ENCODE measurements at places on chromosomes 6 and 20.

- no peak for DNase-seq
These were observed 32.1 kb upstream of the ID4 start for GRCh38 chr6:19805129-19805481.

DNA sequence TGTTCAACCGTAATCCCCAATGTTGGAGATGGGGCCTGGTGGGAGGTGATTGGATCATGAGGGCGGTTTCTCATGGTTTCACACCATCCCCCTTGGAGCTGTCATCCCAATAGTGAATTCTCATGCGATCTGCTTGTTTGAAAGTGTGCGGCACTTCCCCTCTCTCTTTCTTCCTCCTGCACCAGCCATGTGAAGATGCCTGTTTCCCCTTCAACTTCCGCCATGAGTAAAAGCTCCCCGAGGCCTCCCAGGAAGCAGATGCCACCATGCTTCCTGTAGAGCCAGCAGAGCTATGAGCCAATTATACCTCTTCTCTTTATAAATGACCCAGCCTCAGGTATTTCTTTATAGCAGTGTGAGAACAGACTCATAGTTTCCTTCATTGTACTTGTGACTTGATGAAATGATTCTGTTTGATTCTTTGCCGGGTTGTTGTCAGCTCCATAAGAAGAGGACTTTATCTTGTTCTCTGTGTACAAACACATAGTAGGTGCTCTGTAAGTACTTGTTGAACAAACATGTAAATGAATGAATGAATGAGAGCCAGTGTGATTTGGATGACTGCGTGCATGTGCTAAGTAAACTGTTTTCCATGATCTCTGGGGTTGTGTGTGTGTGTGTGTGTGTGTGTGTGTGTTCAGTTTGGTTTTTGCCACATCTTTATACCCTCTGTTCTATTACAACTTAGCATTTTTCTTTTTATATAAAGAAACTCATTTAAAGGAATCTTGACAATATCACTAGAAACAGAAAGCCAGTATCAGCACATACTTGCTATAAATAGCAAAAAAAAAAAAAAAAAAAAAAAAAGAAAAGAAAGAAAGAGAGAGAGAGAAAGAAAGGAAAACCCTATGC, 22.5 kb upstream of the PTGIS start:
- DNase-seq: no peak

GRCh38 chr6:31268836-31269235, 3.1 kb downstream of the HLA-C start:
- DNase-seq: no peak

GRCh38 chr6:124487623-124488431, 474.4 kb upstream of the RNF217 start:
- no peak for DNase-seq

GRCh38 chr6:24740861-24741260, 21.9 kb upstream of the C6orf62 start:
- no peak for DNase-seq

GRCh38 chr20:50435397-50436051, 74.7 kb upstream of the PTPN1 start:
- no peak for DNase-seq

DNA sequence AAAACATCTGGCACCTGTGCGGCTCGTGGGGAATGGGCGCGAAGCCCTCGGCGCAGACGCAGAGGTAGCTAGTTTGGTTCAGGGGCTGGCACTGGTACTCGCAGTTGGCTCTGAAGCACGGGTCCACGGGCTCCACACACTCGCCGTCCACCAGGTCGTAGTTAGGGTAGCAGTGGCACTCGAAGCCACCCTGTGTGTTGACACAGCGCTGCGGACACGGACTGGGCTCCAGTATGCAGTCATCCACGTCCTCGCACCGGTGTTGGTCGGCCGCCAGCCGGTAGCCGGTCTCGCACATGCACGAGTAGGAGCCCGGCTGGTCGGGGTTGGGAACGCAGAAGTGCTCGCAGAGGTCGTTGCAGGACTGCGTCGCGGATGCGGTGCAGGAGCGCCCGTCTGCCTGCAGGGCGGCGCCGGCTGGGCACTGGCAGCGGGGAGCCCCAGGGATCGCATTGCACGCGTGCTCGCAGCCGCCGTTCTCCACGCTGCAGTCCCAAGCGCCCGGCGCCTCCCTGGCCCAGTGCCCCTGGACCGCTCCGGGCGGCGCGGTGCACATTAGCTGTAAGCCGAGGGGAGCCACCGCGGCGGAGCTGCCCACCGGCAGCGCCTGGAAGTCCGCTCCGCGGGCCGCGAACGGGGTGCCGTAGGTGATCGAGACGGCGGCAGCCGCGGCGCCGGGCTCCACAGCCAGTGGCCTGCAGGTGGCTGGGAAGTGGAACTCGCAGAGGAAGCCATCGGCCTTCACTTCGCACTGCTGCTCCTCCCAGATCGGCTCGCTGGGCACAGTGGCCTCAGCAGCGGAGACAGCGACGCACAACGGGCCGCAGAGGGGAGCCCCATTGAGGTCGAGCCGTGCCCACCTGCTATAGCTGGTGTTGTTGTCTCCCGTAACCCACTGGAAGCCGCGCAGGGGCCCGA, 930 bp downstream of the THBD start:
- DNase-seq: no peak

All from activated CD4-positive, alpha-beta T cell treated with anti-CD3 and anti-CD28 coated beads for 24 hours (primary cell).